ENCODE measurements at places on chromosomes 2 and 18.

DNA sequence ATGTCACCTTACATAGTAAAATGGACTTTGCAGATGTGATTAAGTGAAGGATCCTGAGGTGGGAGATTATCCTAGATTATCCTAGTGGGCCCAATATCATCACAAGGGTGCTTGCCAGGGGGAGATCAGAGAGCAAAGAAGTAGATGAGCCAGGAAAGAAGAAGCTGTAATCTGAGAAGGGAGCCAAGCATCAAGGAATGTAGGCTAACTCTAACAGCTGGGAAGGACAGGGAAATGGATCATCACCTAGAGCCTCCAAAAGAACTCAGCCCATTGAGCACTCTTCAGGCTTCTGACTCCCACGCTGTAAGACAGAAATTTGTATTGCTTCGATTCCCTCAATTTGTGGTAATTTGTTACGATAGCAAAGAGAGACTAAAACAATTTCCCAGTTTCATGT, 309.9 kb downstream of the LRP1B start:
- DNase-seq = no peak

DNA sequence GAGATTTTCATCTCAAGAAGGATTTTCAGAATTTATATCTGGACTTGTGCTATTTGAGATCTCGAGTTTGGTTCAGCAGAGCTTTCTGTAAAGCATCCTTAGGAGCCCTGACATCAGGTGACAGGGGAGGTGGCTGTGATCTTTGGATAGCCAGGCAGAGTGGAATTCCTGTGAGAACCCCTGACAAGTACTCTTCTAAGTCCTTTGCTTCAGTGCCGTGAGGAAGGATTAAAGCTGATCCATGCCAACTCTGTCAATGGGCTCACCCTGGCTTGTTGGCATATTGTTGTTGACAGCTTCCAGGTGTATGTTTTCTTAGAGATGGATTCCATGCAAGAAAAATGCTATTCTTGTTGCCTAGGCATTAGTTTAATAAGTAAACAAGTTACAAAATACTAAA, 38.0 kb upstream of the NFE2L2 start:
- no peak for DNase-seq

- DNase-seq = no peak
These were observed 66.8 kb upstream of the STPG4 start for GRCh38 chr2:47221946-47222345.

DNA sequence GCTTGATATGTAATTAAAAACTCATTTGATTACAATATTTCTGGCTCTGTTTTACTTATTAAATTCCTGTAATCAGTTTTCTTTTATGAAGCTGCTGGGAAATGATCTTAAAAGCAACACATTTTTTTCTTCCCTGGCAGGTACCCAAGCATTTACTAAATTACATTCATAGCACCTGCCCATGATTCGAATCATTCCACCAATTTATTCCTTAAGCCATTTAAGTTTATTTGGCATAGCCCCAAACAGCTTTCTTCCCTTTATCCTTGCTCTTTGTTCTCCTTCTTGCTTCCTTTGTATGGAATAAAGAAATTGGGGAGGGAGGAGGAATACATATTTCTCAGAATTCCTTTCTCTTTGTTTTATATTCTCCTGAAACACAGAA, 241.3 kb downstream of the AGPS start:
- DNase-seq = no peak

DNA sequence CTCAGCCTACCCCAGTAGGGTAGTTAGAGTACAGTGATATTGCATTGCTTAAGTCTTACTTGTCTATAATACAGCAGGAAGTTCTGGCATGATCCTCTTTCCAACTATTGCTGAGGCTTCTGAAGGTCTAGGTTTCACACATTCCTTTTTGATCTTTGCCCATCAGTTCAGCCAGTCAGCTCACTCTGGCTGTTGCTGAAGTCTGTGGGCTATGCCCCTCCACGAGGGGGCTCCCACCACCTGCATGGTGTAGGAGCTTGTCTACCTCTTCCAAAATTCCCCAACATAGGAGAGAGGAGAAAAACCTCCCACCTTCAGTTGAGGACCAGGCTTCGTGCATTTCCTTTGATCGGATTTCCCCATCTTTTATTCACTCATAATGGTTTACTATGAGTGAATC, 26.3 kb downstream of the PROKR1 start:
- no peak for DNase-seq

All from stimulated activated CD4-positive, alpha-beta T cell treated with anti-CD3 and anti-CD28 coated beads, Interleukin-15, amount 100 ng/mL, for 1 hour (primary cell).